Activated CD8-positive, alpha-beta memory T cell treated with anti-CD3 and anti-CD28 coated beads for 1 hour (primary cell): ENCODE measurements at places on chromosomes 6 and 20.
A peak's percentile ranks its signal among the peaks of the same experiment; 100 is the strongest.

DNA sequence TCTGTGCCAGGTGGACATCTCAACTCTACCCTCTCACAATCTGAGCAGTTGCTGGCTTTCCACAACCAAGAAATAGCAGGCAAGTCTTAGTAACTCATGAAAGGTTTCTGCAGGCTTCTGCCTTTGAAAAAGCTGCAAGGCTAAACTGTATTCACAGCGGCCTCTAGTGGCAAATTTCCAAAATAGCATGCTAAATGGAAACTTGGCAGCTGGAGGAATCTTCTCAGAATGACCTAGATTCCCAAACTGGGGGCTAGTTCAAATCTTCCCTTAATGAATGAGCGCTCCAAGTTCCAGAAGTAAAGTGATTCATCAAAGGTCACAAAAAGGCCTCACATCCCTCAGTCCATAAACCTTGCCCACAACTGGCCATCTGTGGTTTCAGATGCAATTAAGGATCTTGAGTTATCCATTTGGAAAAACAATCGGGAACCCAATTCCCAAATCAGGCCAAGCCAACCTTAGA is 11.9 kb upstream of the CPNE5 start:
- no peak for DNase-seq

DNA sequence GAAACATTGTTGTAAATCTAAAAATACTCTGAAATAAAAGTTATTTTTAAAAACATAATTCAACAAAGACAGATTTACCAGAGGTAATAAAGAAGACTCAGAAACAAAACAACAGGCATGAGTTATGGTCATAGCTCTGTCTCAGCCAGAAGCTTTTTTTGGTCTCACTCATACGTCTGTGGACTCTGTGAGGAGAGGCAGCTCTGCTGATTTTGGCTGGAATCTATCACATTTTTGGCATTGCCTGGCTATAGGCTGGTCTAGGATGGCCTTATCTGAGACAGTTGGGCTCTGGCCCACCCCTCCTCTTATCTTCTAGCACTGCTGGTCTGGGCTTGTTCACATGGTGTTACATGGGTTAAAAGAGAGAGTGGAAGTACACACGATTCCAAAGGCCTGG is 514.0 kb upstream of the BTBD3 start:
- DNase-seq, result no peak

- peak; percentile 29 for DNase-seq
These were observed 37.4 kb downstream of the COX4I2 start for GRCh38 chr20:31674895-31675827.

DNA sequence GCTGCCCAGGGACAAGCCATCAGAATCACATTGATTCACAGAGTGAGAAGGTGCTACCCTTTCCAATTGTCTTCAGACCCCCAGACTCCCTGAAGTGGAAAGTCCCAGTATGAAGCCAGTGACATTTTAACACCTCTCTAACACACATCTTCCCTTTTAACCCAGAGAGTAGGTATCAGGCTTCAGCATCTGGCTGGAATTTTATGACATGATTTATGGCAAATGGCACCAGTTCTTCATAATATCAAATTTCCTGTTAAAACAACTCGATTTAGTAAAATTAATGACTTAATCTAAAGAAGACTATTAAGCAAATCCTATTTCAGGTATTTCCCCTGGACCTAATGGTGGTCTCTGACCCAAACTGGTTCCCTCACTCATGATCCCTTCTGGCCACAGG is 25.0 kb downstream of the KCNB1 start:
- DNase-seq, result no peak

DNA sequence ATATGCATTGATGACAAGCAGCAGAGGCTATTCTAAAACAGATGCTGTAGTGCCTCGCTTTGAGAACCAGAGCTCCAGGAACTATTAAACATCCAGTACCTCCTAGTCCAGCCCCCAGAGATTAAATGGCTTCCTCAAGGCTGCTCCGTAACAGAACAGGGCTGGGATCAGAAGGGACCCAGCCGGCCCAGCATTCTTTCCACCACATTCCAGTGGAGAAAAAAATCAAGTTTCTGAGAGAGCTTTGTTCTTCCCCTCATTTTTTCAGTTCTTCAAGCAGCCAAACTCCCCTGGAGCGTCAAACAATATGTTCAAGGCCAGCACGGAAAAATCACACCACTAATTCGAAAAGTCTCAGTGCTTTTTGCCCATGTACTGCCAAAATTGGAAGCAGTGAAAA is 5.8 kb upstream of the STMND1 start:
- no peak for DNase-seq

DNA sequence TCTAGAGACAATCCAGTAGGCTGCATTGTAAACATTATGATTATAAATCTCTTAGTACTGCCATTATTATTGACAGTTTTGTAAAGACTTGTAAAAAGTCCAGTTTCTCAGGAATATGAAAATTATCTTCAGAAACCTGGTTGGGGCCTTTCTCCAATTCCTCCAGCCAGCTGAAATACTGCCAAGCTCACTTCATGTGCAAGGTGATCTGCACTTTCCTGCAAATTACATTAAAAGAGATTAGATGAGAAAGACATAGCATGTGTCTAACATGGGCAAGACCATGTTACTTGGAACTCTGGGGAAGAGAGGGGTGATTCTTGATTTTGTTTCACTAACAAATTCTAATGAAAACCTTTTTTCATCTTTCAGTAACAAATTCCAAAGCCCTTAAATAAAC is 24.0 kb downstream of the PGM3 start:
- no peak for DNase-seq

GRCh38 chr6:149482545-149483333 is 2.1 kb downstream of the ZC3H12D start:
- DNase-seq, result no peak

- no peak for DNase-seq
These were observed 18.8 kb downstream of the ALDH5A1 start for GRCh38 chr6:24513602-24514001.

DNA sequence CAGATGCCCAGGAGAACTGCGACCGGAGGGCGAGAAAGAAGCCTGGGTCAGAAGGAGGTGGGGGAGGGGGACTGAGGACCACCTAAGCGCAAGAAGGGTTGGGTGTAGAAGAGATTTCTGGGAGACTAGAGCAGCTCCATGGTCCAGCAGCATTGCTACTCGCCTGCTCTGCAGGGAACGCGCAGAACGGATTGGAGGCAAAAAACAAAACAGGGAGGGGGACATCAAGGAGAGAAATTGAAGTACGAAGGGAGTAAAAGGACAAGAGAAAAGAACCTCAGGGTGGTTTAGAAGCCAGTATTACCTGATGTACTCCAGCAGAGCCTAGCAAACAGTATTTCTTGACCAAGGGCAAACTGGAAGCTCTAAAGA is 537 bp upstream of the GABBR1 start:
- no peak for DNase-seq

- no peak for DNase-seq
These were observed 180.3 kb downstream of the C6orf118 start for GRCh38 chr6:165129086-165129485.

- no peak for DNase-seq
These were observed 226.8 kb downstream of the UST start for GRCh38 chr6:148973538-148974208.

DNA sequence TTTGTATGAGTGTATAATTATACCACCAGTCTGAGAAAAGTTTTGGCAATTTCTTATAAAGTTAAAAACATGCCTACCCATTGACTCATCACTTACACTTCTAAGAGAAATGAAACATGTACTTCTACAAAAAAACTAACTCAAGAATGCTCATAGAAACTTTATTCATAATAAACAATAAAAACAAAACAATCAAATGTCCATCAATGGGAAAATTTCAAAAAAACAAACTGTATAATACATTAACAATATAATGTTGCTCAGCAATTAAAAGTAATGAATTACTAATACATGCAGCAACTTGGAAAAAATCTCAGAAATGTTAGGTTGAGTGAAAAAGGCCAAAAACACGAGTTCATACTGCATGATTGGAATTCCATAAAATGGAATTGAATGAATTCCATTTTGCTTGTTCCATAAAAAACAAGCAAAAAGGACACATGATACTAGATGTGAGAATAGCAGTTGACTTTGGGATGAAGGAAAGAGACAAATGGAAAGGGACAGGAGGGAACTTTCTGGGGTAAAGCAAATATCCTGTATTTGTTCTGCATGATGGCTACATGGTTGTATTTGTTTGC is 726.6 kb downstream of the RFPL4B start:
- DNase-seq, result no peak

- no peak for DNase-seq
These were observed 2.8 kb downstream of the CCN5 start for GRCh38 chr20:44717986-44718385.

DNA sequence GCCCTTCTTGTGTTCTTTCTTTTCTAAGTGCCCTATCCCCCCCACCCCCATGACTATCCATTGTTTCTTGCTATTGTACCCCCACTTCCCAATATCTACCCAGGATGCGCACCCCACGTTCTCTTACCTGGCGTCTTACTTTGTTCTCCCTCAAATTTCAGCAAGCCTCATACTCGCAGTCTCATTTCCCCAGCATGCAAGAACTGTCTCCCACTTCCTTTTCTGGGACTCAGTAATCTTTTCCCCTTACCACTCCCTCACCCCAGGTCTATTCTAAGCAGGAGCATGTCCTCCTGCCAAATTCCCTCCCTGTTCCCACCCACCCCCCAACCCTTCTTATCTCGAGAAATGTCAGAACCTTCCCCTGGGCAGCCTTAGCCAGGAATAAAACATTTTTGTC is 1.7 kb upstream of the EHMT2 start:
- no peak for DNase-seq

- DNase-seq, result no peak
These were observed 122.5 kb downstream of the DST start for GRCh38 chr6:56520218-56520617.

DNA sequence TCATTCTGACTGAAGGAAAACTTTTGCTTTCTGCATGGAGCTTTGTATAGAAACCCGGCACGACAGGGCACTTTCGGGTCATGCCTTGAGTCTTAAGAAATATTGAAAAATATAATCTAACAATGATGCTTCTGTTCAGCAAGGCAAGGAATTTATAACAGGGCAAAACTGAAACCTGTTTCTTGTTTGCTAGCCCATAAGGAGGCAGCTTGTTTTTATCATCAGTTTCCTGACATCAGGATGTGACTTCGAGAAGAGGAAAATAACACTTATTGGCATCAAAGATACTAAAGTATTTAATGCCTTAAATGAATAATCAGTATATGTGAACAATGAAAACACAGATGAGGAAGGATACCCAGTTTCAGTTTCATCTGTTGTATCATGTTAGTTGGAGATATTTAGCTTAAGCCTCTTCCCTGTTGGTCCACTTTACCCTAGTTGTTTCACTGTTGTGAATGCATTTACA is 146.5 kb downstream of the CDKAL1 start:
- no peak for DNase-seq

DNA sequence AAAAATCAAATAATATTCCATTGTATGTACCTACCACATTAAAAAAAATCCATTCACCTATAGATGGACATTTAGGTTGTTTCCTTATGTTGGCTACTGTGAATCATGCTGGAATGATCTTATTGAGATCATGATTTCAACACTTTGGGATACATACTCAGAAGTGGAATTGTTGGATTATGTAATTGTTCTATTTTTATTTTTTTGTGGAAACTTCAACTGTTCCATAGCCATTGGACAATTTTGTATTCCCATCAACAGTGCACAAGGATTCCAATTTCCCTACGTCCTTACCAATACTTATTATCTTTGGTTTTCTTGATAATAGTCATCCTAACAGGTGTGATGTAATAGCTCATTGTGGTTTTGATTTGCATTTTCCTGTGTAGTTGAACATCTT is 834.0 kb downstream of the MAFB start:
- no peak for DNase-seq

GRCh38 chr20:35276408-35276807 is 1.5 kb downstream of the MMP24OS start:
- no peak for DNase-seq

DNA sequence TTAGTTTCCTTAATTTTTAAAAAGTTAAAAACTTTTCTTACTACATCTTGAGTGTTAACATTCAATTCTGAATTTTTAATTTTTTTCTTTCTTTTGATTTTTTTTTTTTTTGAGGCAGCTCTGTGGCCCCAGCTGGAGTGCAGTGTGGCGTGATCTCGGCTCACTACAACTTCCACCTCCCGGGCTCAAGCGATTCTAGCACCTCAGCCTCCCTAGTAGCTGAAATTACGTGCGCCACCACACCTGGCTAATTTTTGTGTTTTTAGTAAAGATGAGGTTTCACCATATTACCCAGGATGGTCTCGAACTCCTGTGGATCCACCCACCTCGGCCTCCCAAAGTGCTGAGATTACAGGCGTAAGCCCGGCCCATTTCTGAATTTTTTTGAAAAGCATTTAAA is 1.2 kb downstream of the DDX43 start:
- DNase-seq, result no peak

- DNase-seq, result no peak
These were observed 41.0 kb downstream of the CYP24A1 start for GRCh38 chr20:54132612-54133433.

GRCh38 chr6:17580518-17581048 is 19.5 kb upstream of the FAM8A1 start:
- DNase-seq, result peak; percentile 16

DNA sequence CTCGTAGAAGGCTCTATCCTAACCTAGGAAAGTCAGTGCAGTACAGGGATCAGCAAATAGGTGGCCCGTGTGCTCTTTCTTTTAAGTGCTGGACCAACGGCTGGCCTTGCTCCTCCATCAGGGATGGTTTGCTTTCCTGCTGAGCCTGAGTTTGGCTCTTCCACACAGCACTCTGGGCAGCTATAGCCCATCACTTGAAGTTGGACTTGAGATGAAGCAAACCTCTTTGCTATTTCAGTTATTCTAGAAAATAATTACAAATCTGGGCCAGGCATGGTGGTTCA is 66.9 kb upstream of the KCNK16 start:
- DNase-seq, result no peak

- no peak for DNase-seq
These were observed 32.5 kb upstream of the VEGFA start for GRCh38 chr6:43737272-43738081.

GRCh38 chr20:62641321-62642050 is 817 bp upstream of the SLCO4A1 start:
- DNase-seq, result no peak

- no peak for DNase-seq
These were observed 14.2 kb upstream of the FAM8A1 start for GRCh38 chr6:17585766-17586490.

DNA sequence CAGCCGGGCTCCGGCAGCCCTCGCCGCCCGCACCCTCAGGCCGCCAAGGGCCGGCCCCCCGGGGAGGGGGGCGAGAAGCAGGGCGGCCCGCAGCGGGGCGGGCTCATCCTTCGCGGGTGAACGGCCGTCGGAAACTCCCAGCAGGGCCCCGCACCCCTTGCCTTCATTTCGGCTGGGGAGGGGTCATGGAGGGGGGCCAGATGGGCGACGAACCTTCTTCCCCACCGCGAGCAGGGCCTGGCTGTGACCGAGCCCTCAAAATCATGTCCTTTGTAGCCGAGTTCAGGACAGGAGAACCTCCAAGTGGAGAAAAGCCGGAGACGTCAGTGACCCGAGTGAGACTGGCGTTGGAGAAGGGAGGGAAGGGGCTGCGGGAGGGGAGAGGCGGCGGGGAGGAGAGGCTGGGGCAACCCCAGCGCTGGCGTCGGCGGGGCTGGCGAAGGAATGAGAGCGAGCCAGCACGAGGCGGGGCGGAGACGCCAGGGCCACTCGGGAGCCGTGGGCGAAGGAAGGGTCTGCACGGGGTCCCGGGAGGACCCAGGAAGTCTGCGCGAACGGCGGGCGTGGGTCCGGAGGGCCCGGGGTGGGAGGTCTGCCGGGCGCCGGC is 571 bp upstream of the FOXC1 start:
- DNase-seq, result no peak

- DNase-seq, result no peak
These were observed 21.2 kb downstream of the CLVS2 start for GRCh38 chr6:123017104-123017682.

- no peak for DNase-seq
These were observed 467.5 kb downstream of the PRKN start for GRCh38 chr6:162260027-162260426.

GRCh38 chr6:128025478-128025877 is 124.6 kb upstream of the THEMIS start:
- DNase-seq, result no peak
